Activated T-helper 17 cell treated with anti-CD3 and anti-CD28 coated beads, Interleukin-2, amount 50 U/mL, for 72 hours (primary cell): ENCODE measurements at places on chromosomes 16 and 17. TPM values are rescaled to one million over a fixed set of nuclear protein-coding genes. Genes with fewer than 3 reads are reported as not detected.
A peak's percentile ranks its signal among the peaks of the same experiment; 100 is the strongest.

Gene CCL1
- total RNA-seq, result not detected

Gene SULT1A4
- 3.8 TPM for total RNA-seq

Gene SRCIN1
- not detected for total RNA-seq

Gene ASB16
- total RNA-seq, result 0.58 TPM

Gene TBC1D28
- not detected for total RNA-seq

Gene DCTN5
- 60.6 TPM for total RNA-seq

Gene OTOA
- total RNA-seq, result 0.28 TPM

Gene MED13
- 48.9 TPM for total RNA-seq

Gene ZG16
- total RNA-seq, result not detected

Gene KRTAP9-3
- total RNA-seq, result not detected

DNA sequence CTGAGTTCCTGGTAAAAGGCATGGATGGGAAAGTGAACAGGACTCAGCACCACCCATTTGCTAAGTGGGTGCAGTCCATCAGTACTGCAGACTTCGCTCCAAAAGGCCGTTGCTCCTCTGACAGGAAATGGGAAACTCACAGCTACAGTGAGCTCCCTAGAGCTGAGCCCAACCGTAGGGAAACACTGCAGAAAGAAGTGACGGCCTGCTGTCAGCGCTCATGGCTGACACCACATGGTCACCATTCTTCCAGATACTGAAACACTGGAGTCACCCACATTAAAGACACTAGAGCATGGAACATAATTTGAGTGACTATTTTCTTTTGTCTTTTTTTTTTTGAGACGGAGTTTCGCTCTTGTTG lies 31.9 kb downstream of the UBE2O start:
- ATAC-seq, result no peak

- no peak for ATAC-seq
Measured at GRCh38 chr16:81673432-81673831, 105.7 kb upstream of the PLCG2 start.

- no peak for ATAC-seq
Measured at GRCh38 chr16:72721981-72722380, 325.9 kb downstream of the ZFHX3 start.

- no peak for ATAC-seq
Measured at GRCh38 chr16:12435730-12436129, 368.0 kb downstream of the CPPED1 start.

DNA sequence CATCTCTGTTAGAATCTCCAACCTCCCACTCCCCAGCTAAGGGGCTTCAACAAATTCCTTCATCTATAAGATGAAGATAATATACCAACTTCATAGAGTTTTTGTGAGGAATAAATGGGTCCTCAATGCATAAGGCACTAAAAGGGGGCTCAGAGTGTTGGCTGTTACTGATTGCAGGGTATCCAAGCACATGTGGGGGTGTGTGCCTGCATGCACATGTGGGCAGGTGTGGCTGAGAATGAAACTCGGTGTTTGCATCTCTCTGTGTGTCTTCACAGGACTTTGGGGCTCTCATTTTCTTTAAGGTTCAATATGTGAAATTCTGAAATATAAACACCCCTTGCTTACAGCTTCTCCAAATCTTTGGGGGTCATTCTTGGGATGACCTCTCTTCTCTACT lies 4.1 kb upstream of the PPP1R9B start:
- ATAC-seq, result no peak

- no peak for ATAC-seq
Measured at GRCh38 chr17:68740555-68741447, 139.6 kb upstream of the FAM20A start.

DNA sequence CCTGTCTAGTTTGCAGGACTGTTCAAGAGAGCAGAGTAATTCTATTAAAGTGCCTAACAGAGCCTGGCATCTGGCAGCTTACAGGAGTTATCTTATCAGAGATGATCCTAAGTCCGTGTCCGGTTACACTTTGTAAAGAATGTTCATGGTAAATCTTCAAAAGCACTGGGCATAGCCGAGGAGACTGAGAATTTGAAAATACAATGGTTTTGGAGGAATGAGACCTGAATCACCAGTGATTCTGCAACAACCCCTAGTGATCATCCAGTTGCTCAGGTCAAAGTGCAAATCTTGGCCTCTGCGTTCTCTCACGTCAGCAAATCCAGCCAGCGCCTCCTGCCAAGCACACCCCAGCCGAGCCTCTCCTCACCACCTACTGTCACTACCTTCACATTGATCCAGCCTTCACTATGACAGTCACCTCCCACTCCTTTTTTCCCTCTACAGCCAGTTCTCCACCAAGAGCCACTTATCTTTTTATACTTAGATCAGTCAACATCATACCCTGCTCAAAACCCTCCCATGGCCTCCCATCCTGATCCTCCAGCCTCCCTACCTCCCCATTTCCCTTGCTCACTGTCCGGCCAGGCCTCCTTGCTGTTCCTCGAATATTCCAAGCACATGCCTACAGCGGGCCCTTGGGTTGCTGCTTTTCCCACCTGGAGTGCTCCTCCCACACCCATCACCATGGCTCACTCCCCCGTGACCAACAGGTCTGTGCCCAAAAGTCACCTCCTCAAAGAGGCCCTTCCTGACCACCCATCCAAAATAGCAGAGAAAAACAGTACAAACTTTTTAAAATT lies 57.4 kb upstream of the ERN1 start:
- ATAC-seq, result no peak

DNA sequence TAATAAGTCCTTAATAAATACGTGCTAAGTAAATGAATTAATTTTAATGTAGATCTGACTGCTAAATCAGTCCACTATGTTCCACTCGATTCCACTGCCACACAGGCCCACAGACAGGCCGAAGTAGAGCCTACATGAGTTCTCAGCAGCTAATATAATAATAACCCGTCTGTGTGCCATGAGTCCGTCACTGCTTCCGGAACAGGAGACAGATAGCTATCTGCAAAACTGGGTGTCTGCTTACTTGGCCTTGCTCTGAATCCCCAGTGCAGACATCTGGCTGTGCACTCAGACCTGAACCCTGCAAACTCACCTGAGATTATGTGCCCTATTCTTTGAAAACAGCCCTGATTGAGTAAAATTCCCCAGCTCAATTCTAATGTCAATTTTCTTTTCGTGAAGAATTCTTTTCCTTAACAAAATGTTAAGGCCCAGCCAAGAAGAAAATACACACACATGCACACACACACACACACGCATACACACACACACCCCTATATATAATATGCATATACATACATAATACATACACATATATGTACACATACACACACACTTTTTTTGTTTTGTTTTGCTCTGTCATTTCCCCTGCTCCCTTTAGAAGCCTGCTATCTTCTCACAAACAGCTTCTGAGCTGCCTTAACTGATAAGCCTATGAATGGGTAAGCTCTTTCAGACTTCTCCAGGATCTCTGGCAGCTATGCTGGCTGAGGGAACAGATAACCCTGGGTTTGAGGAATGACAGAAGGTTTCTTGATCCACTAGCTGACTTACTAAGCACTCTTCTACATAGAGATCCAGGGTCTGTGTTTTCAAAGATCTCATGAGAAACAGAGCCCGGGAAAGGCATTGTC lies 39.8 kb upstream of the TOM1L1 start:
- no peak for ATAC-seq

DNA sequence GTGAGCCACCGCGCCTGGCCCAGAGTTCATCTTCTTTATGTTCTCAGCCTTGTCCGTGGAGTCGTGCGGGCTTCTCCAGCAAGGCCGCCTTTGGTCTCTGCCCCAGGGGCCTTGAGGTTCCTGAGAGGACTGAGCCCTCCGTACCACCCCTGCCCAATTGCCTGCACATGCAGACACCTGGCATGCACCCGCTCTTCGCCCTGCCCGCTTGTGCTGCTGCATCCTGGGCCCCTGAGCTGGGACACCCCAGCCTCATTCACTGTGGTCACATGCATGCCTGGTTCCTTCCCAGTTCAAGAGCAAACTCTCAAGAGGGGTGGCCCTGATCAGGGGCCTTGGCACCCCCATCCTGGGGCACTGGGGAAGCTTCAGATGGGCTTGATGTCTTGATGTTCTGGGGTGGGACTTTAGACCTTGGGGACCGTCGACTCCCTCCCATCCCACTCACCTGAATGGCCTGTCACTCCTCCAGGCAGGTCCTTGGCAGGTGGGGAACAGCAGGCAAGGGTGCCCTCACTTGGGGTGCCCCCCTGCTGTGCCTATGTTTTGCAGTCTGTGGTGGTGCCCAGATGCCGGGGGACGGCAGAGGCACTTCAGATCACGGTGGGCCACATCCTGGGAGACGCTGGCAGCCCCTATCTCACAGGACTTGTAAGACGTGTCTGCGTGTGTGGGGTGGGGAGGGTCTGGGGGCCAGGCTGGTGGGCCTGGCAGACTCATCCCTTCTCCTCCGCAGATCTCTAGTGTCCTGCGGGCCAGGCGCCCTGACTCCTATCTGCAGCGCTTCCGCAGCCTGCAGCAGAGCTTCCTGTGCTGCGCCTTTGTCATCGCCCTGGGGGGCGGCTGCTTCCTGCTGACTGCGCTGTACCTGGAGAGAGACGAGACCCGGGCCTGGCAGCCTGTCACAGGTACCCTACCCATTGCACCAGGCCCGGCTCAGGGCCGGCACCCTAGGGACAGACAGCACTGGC lies 12.7 kb upstream of the SPNS2 start:
- ATAC-seq, result peak; percentile 97

GRCh38 chr17:7396147-7396546 lies 1.8 kb upstream of the PLSCR3 start:
- ATAC-seq, result no peak

DNA sequence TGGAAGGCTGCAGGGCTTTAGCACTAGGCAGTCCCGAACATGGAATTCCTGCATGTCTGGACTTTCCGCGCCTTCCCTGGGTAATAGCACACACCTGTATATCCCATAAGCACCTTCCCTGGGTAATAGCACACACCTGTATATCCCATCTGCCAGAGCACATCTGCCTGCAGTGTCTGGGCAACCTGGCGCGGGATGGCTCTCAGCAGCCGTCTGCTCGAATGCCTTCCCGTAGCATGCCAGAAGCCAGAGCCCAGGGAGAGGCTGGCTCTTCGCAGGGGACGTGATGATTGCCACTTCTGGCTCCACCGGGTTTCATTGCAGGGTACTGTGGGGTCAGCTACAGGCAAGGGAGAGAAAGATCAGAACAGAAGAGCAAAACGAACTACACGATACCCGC lies 21.3 kb downstream of the MBTPS1 start:
- no peak for ATAC-seq

DNA sequence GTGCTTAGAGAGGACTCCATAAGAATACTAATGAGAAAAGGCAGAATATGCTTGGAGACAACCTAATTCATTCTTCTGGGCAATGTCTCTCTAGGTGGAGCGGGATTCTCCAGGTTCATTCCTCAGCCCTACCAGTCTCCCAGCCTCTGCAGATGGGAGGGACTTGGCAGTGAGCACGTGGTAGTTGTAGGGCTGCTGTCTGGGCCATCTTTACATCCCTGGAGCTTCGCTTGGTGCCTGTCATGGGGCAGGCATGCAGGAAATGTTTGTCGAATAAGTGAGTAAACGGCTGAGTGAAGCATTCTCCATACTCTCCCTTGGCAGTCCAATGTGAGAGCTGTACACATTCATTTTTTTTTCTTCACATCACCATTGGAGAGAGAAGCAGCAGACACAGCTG lies 387.5 kb downstream of the UTP18 start:
- no peak for ATAC-seq

GRCh38 chr16:82043680-82044584 lies 8.9 kb downstream of the HSD17B2 start:
- ATAC-seq, result no peak

DNA sequence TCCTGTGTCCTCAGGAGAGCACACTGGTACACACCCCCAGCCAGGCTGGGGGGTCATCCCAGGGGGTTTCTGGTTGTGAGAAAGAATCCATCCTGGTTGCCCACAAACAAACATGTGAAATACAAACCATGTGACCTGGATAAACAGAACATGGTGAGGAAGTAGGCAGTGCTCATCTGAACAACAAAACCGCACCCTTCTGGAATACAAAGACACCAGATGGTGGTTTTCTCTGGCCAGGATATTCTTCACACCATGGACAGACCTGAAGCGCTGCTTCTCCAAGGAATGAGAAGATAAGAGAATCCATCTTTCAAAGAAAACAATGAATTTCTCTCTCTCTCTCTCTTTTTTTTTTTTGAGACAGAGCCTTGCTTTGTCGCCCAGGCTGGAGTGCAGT lies 302.3 kb downstream of the SLC39A11 start:
- ATAC-seq, result no peak

GRCh38 chr16:89511374-89511773 lies 3.2 kb downstream of the SPG7 start:
- no peak for ATAC-seq

DNA sequence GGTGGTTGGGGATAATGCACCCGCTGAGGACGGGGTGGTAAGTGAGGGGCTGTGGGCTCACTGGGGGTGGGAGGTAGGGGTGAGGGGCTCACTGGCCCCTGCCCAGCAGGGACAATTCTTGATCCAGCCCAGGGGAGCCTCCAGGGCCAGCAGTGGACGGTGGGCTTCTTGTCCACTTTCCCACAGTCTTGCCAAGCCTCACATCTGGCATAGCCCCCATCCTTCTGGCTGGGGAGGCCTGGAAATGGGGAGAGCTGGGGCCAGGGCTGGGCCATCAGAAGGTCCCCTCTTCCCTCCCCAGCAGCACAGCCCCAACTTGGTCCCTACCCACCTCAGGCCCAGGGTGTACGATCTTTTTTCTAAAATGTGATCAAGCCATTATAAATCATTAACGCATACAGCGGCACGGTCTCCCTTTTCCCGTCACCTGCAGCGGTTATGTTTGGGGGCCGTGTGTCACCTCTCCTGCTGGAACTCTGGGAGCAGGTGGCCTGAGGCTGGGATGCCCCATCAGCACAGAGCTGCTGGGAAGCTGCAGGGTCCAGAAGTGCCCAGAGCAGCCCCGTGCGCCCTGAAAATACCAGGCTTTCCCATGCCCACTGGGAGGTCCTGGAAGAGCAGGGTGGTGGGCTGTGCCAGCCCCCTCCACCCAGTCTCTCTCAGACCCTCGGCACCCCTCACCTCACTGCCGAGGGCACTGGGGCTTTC lies 7.2 kb upstream of the SETD6 start:
- ATAC-seq, result no peak

DNA sequence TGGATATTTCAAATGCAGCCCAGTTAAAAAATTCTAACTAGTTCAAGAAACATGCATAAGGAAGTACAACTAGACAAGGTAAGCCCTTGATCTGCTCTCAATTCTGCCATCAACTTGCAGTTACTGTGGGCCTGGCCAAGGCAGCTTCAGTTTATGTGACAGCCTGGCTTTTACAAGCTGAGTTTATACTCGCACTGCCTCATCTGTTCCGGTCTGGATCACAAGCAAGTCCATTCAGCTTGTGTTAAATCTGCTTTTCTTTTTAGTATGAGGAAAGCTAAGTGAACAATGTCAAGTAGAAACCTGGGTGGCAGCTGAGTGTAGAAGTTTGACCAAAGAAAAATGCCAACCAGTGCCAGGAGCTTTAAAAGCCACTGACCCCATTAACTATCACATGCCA lies 76.6 kb upstream of the CORO6 start:
- ATAC-seq, result no peak

DNA sequence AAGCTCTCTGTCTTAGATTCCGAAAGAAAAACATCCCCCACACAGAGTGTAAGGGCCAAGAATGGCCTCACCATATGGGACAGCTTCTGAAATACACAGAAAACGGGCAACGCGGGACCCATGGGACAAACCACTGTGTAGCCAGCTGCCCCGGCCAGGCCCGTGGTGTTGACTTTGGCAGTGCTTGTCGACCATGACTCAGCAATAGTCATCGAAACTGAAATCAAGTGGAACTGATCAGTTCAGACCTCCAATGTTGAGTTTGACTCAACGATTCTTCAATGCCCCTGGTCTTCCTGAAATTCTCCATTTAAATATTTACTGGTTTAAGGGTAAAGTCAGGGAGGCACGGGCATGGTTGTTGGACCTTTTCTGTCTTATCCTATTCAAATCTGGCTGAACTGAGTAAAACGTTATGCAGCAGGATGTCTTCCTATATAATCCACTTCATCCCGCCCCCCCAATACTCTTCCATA lies 27.5 kb downstream of the ZFHX3 start:
- ATAC-seq, result no peak
